Left ventricle myocardium inferior (tissue), 1 donor: ENCODE measurements at places on chromosomes 7 and 10.

DNA sequence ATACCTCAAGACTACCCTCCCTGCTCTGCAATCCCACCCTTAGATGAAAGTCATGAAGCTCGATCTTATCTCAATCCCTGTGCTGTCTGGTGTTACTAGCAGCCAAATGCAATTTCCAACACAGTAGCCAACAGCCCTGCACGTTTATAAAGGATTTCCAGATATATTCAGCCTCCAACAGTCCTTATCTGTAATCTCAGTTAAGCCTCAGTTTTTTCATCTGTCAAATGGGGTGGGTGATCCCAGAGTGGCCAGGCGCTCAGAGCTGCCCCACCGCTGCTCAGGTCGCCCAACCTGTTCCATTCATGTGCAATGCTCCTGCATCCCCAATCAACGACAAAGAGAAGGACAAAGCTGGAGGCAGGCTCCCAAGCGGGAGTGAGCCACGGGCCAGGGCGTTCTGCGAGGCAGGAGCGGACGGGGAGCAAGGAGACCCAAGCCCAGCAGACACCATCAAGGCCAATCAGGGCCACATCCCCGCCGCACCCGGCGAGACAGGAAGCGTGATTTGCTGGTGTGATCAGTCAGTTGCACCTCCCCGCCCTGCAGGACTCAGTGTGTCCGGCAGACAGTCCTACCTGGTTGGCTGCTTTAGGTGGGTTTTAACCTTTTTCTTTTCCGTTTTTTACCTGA, 19.7 kb downstream of the PDGFA start:
- DNase-seq: peak; percentile 11

DNA sequence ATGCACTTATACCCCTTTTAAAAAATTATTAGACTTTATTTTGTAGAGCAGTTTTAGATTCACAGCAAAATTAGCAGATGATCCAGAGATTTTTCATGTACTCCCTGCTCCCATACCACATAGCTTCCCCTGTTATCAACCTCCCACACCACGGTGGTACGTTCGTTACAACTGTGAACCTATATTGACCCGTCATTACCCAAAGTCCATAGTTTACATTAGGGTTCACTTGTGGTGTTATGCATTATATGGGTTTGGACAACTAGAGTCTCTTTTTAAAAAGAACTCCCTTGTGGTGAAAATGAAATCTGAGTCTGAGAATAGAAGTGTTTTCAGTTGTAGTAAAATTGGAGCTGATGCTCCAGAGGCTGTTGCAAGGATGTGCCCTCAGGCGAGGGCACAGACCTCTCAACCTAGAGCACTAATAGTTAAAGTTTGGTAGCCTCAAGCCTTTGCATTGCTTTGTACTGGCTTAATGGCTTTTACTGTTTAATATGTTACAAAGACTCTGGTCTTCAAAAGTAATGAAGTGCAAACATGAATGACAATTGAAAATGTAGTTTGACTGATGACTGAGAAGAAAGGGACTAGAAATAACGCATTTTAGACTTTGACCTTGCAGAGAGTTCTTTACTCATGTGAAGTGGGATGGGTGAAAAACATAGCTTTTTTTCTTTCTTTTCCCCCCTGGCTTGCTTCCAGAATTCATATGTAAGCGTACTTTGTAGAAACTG, 30.6 kb upstream of the CSTF2T start:
- DNase-seq: no peak

GRCh38 chr7:94618126-94618525, 37.8 kb downstream of the SGCE start:
- no peak for DNase-seq

GRCh38 chr10:79316671-79317431, 30.4 kb upstream of the PPIF start:
- no peak for DNase-seq

DNA sequence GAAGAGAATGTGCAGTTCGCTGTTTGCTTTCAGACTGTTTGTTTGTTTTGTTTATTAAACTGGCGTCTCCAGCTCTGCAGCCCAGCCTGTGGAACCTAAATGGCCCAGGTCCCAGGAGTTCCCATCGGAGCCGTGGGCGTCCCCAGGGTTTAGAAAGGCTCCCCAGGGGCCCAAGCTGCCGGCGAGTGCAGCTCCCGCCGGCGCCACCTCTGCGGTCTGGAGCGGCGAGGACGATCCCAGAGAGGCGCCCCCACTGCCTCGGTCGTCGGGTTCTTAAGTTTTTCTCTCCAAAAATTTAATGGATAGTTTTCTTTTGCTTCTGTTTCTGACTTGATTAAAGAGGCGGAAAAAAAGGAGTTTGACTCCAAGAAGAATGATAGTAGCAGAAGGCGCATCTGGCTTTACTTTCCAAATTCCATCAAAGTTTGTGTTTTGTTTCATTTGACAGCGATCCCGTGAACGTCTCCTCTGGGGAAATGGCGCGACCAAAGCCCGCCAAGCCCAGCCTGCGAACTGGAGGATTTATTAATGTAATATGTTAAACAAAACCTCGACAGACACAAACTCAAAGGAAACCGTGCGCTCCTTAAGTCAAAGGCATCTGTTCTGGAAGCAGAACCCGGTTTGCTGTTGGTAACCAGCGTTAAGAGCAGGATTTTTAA, 718 bp upstream of the FZD1 start:
- peak; percentile 51 for DNase-seq

DNA sequence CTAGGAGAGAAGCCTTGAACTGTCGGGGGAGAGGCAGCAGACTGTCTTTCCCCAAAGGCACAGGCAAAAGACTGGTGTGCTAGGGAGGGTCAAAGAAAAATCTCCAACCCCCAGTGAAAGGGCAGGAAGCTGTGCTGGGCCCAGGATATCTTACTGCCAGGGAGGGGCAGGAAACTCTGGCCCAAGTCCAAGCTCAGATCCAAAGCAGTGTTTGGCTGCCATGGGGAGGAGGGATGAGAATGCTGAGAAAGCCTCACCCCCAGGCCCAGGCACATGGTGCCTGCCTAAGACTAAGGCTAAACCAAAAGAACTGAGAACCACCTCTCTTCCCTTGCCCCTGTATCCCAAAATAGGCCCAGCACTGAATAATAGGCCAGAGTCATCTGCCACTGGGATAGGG, 171.2 kb downstream of the PLPP4 start:
- DNase-seq: no peak

GRCh38 chr10:35218339-35218955, 91.8 kb downstream of the CREM start:
- peak; percentile 69 for DNase-seq

DNA sequence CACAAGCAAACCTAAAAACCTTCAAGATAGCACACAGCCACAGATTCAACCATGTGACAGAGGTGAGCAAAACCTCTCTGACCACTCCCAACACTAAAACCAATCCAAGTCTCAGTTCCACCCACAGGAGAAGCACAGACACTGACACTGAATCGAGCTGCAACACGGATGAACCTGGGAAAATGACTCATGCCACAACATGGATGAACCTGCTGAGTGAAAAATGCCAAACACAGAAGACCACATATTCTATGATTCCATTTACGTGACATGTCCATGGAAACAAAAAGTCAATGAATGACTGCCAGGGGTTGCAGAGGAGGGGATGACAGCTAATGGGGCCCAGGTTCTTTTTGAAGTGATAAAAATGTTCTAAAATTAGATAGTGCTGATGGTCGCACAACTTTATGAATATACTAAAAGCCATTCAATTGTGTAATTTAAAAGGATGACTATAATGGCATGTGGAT, 22.0 kb downstream of the CYTH3 start:
- DNase-seq: no peak

DNA sequence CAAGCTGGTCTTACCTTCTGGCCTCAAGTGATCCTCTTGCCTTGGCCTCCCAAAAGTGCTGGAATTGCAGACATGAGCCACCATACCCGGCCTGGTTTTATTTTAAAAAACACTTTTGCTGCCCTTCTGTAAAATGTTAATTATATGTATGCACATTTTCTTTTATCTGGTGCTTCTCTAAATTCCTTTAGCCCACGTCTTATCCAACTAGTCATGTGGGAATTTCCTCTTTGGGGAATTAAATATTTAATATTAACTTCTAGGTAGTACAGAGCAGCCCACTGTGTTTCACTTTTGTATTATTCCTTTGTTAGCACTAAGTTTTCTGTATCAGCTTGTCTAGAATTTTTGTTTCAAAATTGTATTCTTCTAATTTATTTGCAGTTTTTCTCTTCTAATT, 181.7 kb upstream of the KAT6B start:
- DNase-seq: no peak

DNA sequence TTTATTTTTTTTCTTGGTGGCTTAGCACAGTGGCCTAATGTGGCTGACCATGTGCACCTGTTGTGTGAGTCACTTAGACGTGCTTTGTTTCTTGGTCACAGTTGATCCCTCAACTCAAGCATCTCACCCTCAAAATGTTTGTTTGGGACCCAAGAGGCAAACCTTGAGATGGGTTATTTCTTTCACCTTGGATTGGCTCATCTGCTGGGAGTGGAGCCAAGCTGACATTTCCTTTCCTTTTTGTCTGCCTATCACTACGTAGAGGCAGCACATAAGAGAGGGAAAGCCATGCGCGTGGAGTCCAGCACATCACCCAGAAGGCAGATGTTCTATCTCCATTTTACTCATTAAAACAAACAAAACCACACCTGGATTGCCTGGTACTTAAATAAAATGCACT, 6.4 kb upstream of the PRKCQ start:
- DNase-seq: no peak

- no peak for DNase-seq
Measured at GRCh38 chr10:630581-631073, 58.8 kb downstream of the DIP2C start.

GRCh38 chr10:122795924-122796323, 49.7 kb downstream of the CUZD1 start:
- no peak for DNase-seq

- DNase-seq: no peak
Measured at GRCh38 chr10:78455236-78455635, 421.6 kb downstream of the RPS24 start.
